ENCODE measurements at places on chromosomes 1 and 21.

DNA sequence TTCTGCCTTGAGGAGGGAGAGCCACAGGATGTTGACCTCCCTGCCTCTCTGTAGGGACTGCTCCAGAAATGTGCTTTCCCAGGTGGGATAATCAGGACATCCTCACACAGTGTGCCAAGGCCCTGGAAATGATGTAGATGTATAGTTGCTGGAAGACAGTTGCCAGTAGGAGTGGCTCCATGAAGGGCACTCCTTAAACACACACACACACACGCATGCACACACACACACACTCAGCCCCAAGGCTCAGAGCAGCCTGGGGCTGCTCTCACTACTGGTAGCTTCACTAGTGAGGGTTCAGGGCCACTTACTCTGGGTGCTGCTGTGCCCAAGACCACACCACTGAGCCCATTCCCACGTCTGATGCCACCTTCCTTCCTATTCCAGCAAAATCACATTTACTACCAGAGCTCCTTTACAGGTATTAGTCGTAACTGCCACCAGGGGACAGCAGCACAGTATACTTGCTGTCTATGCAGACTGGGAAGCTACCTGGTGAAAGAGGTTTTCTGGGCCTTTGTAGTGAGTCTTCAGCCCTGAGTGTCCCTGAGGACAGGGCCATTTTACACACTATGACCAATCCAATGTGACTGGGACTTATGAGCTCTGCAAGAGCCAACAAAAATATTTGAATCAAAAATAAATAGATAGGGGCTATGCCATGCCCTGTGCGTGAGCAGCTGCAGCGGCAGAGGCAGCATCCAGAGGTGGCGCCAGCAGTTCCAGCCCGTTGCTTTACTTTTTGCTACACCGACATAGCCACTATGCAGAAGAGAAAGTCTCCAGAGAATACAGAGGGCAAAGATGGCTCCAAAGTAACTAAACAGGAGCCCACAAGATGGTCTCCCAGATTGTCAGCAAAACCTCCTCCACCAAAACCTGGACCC lies 15.0 kb downstream of the CRNN start:
- no peaks in the 10 kb centered on the region for H3K4me1 ChIP-seq
- DNase-seq, result no peak
- H3K27me3 ChIP-seq, result no peaks in the 10 kb centered on the region
- H3K27ac ChIP-seq, result no peak overlapping the region
- H3K36me3 ChIP-seq, result no peaks in the 10 kb centered on the region

GRCh38 chr21:18603261-18603660 lies 199.7 kb upstream of the TMPRSS15 start:
- no peak for DNase-seq
- H3K27me3 ChIP-seq, result no peaks in the 10 kb centered on the region
- no peak overlapping the region for H3K27ac ChIP-seq

GRCh38 chr1:2611621-2612437 lies 21.0 kb downstream of the MMEL1 start:
- peaks cover 2% of the 10 kb centered on the region for H3K36me3 ChIP-seq
- DNase-seq, result no peak

DNA sequence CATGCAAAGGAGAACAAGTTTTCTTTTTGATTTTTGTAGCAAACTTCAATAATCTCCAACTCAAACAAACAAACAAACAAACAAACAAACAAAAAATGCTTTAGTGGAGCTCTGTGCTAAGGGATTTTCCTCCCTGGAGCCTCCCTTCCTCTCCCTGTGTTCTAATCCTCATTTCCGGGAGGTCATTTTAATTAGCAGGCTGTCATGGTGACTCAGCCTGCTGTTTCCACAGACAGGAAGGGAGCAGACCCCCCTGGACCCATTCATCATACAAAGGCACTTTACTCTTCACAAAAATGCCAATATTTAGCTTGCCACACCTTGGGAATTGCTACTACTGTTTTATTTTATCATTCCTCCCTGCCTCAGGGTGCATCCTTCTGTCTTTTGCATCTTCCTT lies 61.0 kb upstream of the SPATA6 start:
- no peak overlapping the region for H3K27ac ChIP-seq
- H3K4me3 ChIP-seq, result no peak overlapping the region
- peaks cover 30% of the 10 kb centered on the region for H3K27me3 ChIP-seq
- no peak for DNase-seq
- H3K36me3 ChIP-seq, result no peaks in the 10 kb centered on the region
